Stimulated activated CD4-positive, alpha-beta T cell treated with anti-CD3 and anti-CD28 coated beads, TNF-alpha, amount 100 ng/mL, for 1 hour (primary cell): ENCODE measurements at places on chromosomes 1 and 21.

GRCh38 chr1:237677979-237678378, 212.7 kb downstream of the ZP4 start:
- DNase-seq: no peak

DNA sequence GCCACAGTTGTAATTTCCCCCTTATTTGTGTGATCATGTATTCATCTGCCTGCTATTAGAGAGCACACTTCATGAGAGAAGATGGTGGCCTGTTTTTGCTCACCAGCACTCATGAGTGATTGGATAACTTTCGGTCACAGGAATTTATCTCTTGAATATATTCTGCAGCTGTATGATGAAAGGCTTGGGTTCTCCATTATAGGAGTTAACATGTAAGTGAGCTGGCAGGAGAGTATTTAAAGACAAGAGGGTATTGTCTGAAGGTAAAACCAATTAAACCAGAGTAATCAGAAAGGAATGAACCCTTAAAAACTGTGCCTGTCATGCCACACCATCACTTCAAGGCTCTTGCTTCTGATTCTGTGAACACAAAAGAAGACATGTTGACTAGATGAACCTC, 574.9 kb upstream of the CAMK1G start:
- DNase-seq: no peak

DNA sequence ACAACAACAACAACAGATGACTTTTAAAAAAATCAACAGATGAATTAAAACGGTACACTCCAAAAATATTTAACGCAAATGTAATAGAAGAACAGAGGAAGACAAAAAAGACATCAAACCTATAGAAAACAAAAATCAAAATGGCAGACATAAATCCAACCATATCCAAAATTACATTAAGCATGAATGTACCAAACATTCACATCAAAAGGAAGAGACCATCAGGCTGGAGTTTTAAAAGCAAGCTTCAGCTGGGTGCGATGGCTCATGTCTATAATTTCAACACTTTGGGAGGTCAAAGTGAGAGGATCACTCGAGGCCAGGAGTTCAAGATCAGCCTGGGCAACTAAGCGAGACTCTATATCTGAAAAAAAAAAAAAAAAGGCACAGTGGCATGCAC, 116.2 kb downstream of the SMYD3 start:
- no peak for DNase-seq

DNA sequence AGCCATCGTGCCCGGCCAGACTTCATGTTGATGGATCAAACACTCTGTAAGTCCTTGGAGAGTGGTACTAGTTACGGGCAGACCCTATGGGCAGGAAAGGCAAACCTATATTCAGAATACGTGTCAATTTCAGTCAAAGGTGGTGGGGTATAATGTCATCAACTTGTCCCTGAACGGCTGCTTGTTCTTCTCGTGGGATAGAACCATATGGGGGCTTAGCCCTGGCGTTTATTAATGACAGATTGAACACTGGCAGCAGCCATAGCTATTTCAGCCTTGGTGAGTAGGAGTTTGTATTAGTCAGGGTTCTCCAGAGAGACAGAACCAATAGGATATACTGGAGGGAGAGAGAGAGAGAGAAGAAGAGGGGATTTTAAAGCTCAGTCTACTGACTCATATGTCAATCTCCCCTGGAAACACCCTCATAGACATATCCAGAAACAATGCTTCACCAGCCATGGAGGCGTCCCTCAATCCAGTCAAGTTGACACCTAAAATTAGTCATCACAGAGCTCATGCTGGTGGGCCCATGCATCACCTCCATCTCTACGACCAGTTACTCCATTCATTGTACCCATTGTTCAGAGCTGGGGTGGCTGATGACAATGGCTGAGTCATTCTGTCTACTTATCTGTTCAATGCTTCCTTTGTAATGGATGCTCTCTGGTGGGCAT, 16.1 kb upstream of the AQP10 start:
- DNase-seq: no peak

- DNase-seq: no peak
Measured at GRCh38 chr1:222250376-222250775, 297.5 kb downstream of the HHIPL2 start.

- DNase-seq: no peak
Measured at GRCh38 chr1:246020211-246020954, 486.7 kb downstream of the SMYD3 start.

DNA sequence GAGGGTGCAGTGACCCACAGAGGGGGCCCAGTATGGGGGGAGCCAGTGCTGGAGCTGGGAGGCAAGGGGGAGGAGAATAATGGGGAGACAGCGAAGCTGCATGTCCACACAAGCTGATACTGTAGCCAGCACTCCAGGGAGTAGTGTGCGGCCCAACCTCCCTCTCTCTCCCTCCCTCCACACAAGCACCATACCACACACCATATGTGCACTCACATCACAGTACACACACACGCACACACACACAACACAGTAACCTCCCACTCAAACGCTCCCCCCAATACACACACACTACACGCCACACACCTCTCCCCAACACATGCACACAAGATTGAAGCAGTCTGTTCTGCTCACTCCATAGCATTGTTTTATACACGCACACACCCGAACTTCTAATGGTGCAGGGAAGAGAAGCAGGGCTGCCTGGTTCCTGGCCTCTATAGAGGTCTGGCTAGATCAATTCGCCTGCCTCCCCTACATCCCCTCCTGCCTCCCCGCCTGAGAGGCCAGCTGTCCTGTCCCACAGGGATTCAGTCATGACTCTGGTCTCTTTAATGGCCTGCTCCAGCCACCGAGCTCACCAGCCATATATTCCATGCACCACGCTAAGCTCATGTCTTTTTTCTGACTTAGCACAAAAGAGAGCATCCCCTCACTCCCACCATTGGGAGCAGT, 3.8 kb downstream of the NCDN start:
- no peak for DNase-seq

GRCh38 chr1:22745669-22746585, 35.3 kb downstream of the EPHB2 start:
- no peak for DNase-seq
